ENCODE measurements at places on chromosomes 4 and X.

DNA sequence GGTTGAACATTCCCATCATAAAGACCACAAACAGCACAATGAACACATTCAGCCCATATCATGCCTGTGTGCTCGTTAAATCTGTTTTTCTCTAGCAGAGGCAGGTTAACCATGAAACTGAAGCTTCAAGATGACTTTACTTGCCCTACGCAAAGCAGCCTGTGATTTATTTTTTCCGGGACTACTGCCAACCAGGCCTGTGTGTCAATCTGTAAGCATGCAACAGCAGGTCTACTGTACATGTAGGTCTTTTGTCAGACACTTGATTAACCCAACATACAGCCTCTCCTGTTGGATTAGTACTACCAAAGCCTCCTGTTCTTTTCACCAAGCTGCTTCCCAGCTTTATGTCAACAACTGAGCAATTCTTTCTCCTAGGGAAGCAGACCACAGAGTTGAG lies 85.5 kb upstream of the ACSL1 start:
- DNase-seq: no peak

DNA sequence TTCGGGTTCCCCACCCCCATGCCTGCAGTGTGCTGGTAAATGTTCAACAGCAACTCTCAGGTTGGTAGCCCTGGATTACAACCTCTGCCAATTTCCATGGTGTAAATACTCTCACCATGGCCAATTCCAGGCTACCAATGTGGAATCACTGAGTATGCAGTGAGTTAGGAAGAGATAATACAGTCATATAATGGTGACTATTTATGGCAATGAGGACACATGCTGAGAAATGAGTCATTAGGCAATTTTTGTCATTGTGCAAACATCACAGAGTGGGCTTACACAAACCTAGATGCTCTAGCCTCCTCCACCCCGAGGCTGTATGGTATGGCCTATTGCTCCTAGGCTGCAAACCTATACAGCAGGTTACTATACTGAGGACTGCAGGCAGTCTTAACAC lies 4.6 kb upstream of the CLDN24 start:
- no peak for DNase-seq

DNA sequence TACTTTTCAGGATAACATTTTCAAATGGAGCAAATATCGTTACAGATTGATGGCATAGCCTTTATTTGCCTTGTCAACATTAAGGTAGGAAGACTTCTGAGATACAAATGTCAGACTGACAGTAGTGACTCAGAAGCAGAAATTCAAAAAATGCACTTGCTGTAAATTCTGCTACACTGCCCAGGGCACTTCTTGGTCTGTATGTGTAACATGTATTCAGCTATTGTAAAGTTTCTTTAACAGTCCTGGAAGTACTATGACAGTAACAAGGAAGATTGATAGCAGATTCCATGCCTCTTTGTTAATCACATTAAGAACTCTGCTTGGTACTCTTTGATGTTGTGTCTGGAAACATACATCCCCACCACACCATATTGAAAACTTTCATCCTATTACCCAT lies 69.6 kb upstream of the PCDH18 start:
- DNase-seq: no peak

DNA sequence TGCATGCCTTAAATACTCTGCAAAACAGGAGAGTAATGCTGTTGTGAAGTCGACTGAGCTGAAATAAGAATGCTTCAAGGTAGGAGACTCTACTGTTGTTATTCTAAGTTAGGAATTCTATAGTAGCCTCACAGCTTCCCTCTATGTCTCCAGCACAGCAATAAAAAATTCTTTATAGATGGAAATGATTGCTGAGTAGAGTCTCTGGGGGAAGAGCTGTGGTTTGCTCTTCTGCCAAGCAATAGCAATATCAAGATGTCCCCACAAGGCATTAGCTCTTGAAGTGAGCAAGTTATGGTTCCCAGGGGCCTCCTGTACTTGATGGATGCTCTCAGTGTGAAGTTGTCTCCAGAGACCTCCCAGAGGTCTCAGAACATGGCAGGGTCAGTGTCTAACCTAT lies 880.6 kb upstream of the FRG1 start:
- no peak for DNase-seq

GRCh38 chr4:134560728-134561127 lies 359.1 kb upstream of the PABPC4L start:
- DNase-seq: no peak

DNA sequence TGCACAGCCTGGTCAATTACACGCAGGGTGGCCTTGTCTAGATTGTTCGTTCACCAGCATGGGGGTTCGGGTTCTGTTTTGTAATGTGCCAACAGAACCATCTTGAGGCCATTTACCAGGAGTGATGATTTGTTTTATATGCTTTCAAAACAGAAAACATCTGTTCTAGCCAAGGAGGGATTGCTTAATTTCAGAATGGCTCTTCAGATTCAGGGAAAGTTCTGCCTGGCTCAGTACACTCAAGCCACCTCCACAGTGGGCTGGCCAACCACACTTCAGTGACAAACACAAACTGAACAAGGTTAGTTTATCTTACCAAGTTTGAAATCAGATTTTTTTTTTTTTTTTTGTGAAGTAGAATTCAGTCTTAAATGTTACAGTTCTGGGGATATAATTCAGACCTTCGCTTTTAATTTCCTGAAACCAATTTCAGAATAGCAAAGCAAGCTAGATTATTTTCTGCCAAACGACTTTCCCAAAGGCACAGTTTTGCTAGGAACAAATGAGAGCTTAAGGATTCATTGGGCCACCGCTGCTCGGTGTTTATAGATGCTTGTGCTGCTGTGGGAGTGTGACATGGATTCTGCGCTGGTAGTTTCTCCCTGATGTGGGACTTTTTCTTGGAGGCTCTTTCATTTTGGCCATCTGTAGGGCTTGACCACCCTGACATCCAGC lies 23.4 kb downstream of the SMS start:
- no peak for DNase-seq

DNA sequence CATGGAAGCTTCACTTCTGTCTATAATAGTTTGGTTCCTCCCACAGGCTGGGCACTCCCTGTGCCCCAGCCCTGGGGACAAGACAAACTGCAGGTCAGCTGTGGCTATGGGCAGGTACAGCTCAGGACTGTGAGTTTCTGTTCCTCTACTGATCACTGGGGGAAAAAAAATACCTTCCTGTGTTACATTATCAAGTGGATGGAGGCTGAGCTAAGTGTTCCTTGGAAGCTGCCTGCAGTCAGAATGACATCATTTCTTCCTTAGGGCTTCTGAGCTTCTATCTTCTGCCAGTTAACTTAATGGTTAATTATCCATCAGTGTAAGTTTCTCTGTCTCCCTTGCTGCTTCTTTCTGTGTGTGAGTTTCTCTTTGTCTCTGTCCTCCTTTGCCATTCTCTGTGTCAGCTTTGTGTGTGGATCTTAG lies 4.6 kb downstream of the RAB33A start:
- no peak for DNase-seq

DNA sequence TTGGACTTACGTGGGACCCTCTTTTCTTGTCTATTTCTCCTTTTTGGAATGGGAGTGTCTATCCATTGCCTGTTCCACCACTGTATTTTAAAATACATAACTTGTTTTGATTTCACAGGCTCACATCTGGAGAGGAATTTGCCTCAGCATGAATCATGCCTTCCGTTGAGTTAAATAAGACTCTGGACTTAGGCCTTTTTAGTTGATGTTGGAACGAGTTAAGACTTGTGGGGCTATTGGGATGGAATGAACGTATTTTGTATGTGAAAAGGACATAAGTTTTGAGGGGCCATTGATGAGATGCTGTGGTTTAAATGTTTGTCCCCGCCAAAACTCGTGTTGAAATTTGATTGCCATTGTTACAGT lies 66.2 kb downstream of the BEX3 start:
- no peak for DNase-seq

DNA sequence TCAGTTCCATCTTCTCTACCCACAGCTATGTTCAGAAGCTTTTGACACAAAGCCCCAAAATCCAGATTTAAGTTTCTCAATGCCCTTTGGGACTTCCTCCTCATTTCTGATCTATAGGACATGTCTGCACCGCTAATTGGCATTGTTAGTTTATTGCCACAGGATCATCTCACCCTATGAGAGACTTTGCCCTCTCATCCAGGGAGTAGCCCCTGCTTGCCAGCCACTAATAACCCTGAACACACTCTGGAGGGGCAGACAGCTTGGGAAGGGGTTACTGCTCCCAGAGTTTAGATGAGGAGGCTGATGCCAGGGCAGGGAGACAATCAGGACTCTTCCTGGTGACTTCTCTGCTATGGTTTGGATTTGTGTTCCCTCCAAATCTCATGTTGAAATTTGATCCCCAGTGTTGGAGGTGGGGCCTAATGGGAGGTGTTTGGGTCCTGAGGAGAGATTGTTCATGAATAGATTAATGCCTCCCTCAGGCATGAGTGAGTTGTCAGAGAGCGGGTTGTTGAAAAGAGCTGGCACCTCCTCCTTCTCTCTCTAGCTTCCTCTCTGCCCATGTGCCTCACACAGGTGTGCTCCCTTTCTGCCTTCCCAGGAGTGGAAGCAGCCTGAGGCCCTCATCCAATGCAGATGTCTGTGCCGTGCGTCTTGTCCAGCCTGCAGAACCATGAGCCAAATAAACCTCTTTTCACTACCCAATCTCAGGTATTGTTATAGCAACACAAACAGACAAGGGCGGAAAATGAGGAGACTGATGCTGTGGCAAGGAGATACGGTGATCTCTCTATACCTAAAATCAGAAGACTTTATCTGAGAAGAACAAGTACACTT lies 3.6 kb upstream of the SCARB2 start:
- DNase-seq: no peak

- DNase-seq: no peak
Measured at GRCh38 chr4:176767183-176767582, 25.5 kb downstream of the VEGFC start.

DNA sequence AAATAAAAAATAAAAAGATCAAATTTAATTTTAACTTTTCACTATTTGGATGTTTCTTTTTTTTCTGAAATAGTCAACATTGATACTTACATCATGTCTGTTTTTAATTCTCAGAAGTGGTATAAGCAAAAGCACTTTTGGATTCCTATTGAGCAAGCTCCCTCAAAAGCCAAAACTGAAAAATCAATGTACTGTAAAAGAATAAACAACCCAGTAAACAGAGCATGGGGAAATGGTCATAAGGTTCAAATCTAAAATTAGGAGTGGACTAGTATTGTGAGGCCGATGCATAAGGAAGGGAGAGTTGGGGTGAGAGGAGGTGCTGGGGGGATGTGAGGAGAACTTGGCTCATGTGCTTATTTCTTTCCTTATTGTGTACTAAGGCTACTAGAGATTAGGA lies 37.9 kb downstream of the NUDT6 start:
- DNase-seq: no peak

- DNase-seq: no peak
Measured at GRCh38 chr4:140877781-140878180, 121.6 kb upstream of the TBC1D9 start.

DNA sequence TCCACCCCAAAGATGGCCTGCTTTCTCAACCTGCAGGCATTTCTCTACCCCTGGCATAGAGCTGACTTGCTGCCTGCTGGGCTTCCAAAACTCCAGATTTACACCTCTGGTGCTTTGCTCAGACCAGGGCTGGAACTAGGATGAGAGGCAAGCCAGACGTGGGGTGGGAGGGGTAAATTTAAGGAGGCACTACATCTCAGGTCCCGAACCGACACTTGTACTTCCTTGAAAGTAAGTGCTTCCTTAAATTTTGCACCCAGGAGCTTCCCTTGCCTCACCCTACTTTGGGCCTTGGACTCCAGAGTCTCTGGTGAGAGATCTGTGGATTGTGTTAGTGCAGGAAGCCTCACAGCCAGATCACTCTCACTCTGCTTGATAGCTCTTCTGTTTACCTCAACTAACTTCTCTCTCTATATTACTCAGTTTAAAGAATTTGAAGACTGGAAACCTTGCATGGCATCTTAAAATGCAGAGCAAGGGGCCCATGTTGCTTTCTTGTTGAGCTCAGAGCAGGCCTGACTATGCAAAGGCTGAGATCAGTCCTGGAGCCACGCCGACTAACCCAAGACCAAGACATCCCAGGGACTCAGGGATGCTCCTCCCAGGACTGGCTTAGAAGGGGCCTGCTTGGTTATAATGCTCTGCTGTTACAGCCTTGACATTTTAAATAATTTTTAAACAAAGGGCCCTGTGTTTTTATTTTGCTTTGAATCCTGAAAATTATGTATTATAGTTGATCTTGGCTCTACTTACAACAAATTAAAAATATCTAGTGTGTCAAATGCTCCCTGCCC lies 145.0 kb upstream of the LEF1 start:
- DNase-seq: no peak

GRCh38 chr4:13701937-13702446 lies 74.5 kb upstream of the BOD1L1 start:
- peak; percentile 8 for DNase-seq

- no peak for DNase-seq
Measured at GRCh38 chr4:55613621-55614020, 21.6 kb upstream of the PDCL2 start.

DNA sequence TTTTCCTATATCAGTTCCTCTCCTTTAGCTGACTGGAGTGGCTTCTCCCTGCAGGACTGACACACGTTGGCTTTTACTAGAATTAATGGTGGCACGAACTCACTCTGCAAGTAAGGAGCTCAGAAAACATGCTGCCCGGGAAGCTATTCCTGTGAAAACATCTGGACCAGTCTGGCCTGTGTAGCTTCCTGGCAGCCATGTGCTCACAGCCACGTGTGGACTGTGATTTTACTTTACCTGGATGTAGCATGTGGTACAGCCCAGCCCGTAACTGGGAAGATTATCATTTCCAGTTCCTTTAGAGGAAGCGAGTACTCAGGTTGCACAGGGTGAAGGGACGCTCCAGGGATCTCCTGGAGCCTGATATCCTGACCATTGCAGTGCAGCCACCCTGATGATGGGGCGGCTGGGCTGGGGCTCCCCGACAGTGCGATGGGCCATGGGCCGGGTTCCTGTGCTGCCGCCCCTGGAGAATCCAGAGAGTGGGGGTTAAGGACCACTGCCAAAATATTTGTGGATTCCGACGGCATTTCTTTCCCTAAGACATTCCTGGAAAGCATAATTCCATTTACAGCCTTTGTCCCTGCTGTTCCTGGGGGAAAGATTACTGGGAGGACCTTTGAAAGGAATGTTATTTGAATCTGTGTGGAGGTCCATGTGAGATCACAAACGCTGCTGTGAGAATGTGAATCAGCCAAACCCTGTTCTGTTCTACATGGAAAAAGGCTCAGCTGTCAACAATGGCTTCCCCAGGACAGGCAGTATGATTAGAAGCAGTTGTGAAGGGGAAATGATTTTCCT lies 35.0 kb downstream of the PROM1 start:
- no peak for DNase-seq

DNA sequence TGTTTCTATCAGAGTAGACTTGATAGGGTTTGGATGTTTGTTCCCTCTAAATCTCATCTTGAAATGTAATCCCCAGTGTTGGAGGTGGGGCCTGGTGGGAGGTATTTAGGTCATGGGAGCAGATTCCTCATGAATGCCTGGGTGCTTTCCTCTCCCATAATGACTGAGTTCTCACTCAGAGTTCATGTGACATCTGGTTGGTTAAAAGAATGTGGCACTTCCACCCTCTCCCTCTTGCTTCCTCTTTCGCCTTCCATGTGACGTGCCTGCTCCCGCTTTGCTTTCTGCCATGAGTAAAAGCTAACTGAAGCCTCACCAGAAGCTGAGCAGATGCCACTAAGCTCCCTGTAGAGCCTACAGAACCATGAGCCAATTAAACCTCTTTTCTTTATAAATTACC lies 47.3 kb upstream of the SRPX start:
- no peak for DNase-seq

Measured in amniotic stem cell (primary cell).